ENCODE measurements at places on chromosomes 7 and 10.

GRCh38 chr7:130506358-130506757, 14.5 kb downstream of the MEST start:
- no peak for DNase-seq

- no peak for DNase-seq
Observed at GRCh38 chr7:112905950-112906349, 115.8 kb upstream of the TMEM168 start.

- DNase-seq: no peak
Observed at GRCh38 chr7:106462365-106462859, 177.6 kb upstream of the NAMPT start.

DNA sequence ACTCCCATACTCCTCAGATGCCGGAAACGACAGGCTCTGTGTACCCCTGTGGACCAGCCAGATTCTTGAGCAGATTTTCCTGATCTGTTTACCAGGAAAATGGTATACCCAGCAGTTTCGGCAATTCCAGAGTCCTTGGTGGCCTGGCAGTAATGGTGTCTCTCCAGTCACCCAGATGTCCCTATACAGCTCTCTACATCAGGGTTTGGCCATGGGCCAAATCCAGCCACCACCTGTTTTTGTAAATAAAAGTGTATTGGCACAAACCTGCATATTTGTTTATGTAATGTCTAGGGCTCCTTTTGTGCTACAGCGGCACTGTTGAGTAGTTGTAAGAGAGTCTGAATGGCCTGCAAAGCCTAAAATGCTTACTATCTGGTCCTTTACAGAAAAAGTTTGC, 491.3 kb downstream of the RPS24 start:
- no peak for DNase-seq

DNA sequence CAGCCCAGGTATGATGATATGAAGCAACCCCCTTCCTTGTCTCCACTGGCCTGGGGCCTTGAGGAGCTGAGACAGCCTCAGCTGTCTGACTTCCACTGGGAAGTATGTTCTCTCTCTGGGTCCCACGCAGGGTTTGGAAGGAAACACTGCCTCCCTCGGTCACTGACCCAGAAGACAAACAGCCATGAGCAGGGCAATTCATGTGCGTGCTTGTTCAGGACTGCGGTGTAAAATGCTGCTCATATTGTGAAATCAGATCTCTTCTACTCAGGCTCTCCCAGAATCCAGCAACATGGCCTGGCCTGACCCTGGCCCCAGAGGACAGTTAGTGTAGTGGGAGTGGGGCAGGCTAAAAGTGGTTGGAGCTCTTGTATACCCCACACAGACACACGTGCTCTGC, 2.8 kb downstream of the CLCN1 start:
- DNase-seq: peak; percentile 41

GRCh38 chr7:47622586-47622945, 40.7 kb upstream of the TNS3 start:
- no peak for DNase-seq

DNA sequence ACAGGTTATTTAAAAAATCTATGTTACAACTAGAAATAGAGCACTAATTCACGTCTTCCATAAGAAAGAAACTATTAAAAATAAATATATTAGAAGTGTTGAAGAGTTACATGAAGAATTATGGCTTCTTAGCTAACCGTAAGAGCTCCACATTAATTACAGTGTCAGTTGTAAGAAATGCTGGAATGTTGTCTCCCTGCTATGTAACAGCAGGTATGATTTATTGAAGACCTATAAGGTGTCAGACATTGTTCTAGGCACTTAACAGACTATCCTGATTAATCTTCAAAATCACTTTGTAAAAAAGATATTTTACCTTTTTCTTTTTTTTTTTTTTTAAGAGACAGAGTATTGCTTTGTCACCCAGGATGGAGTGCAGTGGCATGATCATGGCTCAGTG, 75.8 kb upstream of the NEBL start:
- DNase-seq: no peak

All from large intestine (tissue), 12 donors.